ENCODE measurements at places on chromosomes 2 and 18. TPM values are rescaled to one million over a fixed set of nuclear protein-coding genes. Genes with fewer than 3 reads are reported as not detected.

- no peak for DNase-seq
Measured at GRCh38 chr2:154189953-154190352, 318.2 kb downstream of the GALNT13 start.

GRCh38 chr2:109507217-109507616 is 106.5 kb downstream of the SEPTIN10 start:
- no peak for DNase-seq

GRCh38 chr18:76903386-76903785 is 81.0 kb downstream of the ZNF236 start:
- DNase-seq = no peak

- DNase-seq = no peak
Measured at GRCh38 chr2:14933753-14934152, 301.2 kb downstream of the LRATD1 start.

- no peak for DNase-seq
Measured at GRCh38 chr2:194363878-194364277, 1293.1 kb upstream of the SLC39A10 start.

- no peak for DNase-seq
Measured at GRCh38 chr18:5997361-5997760, 102.0 kb upstream of the TMEM200C start.

DNA sequence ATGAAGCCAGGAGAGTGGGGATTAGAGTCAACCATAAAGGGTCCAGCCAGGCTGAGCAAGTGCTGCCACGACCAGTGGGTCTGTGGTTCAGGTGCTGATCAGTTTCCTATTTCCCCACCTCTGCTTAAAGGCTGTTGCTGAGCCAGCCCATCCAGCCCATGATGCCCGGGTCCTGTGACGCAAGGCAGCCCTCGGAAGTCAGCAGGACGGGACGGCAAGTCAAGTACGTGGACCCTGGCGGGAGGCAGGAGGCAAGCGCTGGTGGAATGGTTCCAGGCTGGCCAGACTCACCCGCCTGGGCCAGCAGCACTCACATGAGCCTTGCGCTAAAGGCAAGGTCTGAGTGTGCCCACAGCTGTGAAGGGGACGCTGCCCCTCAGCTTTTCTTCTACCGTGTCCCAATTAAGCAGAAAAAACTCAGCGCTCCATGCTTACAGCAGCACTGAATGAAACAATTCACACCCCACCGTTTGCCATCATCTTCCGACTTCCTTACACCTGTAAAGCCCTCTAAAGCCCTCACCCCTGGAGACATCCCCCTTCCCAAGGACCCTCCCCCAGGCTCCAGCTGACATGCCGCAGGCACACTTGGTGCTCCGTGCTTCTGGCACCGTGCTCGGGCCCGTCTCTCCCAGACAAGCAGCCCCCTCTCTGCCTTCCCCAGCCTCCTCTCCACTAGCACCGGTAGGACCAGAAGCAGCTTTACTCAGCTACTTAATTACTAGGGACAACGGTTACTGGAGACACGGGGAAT is 11.3 kb upstream of the RPL31 start:
- DNase-seq = no peak

GRCh38 chr2:64637931-64638330 is 15.8 kb downstream of the SERTAD2 start:
- DNase-seq = no peak

GRCh38 chr2:145677371-145677770 is 1157.5 kb upstream of the ZEB2 start:
- DNase-seq = no peak

GRCh38 chr2:24175631-24176187 is 856 bp downstream of the FAM228A start:
- no peak for DNase-seq

DNA sequence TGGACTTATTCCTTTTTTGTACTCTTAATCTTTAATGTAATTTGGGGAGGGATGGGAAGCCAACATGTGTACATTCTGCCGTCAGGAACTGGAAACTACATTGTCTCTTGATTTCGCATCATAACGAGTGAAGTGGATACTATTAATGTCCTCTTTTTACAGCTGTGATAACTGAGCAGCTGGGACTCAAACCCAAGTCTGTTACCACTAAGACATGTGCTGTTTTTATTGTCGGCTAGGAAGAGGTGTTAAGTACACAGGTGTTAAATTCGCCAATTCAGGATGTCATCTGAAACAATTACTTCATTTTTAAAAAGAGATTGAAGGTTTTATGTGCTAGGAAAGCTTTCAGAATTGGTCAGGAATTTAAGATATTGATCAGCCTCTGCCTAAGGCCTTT is 6.9 kb downstream of the GMCL1 start:
- no peak for DNase-seq

- no peak for DNase-seq
Measured at GRCh38 chr18:68121826-68122225, 593.1 kb downstream of the TMX3 start.

DNA sequence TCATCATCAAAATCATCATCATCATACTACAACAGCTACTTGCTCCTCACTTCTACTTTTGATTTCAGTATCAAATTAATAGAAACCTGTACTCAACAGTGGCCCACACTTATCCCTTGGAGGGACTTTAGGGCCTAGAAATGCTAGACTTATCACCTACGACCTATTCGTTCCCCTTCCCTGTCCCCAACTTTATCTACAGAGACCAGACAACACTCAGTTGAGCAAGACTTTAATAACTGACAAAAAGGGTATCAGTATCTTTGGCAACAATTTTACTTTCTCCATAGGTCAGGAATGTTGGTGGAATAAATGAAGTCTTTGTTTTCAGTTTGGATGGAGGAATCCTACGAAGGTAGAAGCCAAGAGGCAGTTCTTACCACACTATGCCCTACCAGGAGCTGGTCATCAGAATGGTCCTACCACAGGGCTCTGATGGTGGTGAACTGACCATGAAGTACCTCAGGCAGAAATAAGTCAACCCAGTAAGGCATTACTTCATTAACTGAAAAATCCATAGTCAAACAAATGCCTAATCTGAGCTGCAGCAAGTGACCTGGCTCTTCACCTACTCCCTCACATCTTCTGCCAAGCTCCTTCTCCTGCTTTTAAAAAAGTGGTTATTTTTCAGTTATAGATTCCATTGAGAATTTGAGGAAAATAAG is 26.6 kb downstream of the MBD2 start:
- no peak for DNase-seq

- DNase-seq = no peak
Measured at GRCh38 chr2:172299741-172300140, 127.6 kb upstream of the ITGA6 start.

GRCh38 chr2:25879133-25879730 is 945 bp upstream of the ASXL2 start:
- no peak for DNase-seq

DNA sequence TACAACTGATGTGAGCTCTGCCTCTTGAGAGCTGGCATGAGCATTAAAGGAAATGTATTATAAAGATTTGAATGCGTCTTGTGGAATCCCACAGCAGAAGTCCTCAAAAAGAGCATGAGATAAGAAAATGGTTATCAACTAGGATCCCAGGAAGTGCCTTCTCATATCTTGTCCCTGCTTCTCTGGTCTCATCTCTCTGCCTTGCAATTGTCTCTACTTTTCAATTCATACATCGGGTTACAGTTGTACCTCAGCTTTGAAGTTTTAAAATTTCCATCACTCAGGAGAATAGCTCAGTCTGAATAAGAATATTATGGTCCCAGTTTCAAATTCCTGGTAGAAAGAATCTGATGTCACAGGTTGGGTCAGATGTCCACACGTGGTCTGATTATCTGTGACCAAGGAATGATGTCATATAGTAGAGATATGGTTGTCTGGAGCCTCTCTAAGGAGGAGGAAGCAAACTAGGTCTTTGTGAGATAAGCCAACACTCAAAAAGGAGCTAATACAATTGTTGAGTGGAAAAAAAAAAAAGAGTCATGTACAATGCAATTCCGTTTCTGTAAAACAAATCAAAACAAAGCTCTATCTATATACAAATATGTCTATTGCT is 21.7 kb upstream of the CCDC88A start:
- no peak for DNase-seq

DNA sequence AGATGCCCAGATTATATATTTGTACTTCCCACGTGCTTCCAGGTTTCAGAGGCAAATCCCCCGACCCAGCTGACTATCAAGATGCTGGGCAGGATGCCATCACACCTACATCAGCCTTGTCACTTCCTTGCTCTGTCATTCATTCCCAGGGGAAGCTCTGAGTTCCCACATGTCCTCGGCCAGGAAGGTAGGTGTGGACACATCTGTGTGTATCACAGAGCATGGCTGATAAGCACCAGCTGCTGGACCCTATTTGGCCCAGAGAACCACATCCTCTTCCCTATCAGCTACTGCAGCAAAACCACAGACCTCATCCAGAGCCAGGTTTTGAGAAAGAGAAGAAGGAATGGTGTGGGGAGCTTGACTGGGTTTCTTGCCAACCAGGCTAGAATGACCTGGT is 31.9 kb upstream of the ITGA6 start:
- DNase-seq = no peak

GRCh38 chr18:58501066-58501896 is 127.6 kb downstream of the ALPK2 start:
- no peak for DNase-seq

- no peak for DNase-seq
Measured at GRCh38 chr2:118954297-118955060, 12.5 kb downstream of the MARCO start.

DNA sequence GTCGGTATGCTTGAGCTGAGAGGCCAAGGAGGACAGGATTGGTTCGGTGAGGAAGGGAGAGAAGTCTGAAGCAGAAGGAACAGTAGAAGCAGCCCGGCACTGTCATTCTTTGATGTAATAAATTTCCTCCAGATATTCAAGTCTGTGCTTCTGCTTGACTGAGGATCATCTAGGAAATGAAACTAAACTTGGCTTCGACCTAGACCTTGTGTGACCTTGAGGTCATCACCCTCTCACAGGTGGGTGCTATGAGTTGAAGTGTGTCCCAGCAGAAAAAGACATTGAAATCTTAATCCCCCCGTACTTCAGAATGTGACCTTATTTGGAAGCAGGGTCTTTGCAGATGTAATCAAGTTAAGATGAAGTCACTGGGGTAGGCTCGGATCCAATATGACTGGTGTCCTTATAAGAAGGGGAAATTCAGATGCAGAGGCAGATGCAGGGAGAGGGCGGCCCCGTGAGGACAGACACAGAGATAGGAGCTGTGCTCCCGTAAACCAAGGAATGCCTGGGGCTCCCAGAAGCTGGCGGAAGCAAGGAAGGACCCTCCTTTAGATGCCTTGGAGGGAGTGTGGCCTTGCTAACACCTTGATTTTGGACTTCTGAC is 49.0 kb downstream of the PRKCE start:
- no peak for DNase-seq

DNA sequence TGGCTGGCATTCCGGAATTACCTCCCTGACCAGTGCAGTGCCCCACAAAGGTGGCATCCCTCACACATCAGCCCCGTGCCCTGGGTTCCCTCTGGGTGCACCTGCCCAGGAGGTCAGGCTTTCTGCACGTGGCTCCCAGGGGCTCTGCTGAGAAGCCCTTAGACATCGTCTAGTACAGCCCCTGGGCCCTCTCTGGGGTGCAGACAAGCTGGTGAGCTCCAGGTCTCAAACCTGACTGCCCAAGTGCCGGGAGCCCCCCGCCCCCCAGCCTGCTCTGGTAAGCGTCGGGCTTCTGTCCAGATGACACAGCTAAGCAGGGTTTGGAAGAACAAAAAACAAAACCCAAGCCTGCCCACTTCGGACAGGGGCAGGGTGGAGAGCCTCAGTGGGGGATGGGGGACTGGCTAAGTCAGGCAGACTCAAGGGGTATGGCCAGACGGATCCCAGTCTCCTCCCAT is 20.2 kb downstream of the TWIST2 start:
- DNase-seq = no peak

DNA sequence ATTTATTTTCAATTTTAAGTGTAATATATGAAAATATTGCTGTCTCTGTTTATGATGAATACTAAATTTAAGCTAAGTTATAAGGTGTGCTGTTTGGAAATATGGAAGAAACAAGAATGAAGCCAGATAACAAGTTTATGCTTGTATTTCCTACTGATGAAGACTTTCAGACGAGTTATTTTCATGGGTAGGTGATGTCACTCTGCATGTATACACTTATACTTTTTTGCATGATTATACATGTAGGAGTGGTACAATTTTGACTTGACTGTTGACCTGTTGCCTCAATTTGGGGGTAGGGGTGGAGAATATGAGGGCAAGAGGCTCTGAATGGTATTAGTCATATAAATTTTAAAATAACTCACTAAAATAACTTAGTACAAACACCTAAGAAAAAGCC is 133.7 kb downstream of the HAUS1 start:
- no peak for DNase-seq

DNA sequence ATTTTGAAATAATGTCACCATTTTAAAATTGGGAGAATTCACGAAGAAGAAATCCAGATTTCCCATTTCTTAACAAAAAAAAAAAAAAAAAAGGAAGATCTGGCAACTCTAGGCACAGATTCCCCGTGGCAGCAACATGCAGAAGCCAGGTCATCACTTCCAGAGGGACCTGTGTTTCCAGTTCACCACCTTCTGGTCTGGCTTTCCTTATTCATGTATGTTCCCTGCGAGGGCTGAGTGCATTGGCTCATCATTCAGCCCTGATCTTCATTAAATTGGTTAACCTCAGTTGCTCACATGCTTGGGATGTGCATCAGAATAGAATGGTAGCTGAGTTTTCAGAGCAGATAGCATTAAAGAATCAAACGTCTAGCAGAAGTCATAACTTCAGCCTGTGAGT is 25.0 kb upstream of the MAP3K20 start:
- DNase-seq = no peak

DNA sequence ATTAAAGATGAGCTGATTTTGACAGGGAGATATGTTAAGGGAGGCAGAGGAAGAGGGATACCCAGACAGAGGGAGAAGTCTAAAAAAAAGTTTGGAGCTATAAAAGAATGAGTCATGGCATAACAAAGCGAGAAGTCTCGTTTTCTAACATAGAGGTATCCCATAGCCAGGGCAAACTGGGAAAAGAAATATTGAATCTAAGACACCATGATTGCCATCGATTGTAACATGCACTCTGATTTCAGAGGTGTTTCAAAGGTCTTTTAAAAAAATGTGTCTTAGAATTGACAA is 110.7 kb downstream of the MDH1 start:
- DNase-seq = no peak

Gene WDR75
- 67.4 TPM for total RNA-seq

Gene FNDC4
- not detected for total RNA-seq

Gene GATA6
- total RNA-seq = 0.44 TPM

Gene SPC25
- 0.24 TPM for total RNA-seq

Gene TUBA3D
- not detected for total RNA-seq

Gene MRO
- total RNA-seq = not detected

Gene SERPINB7
- not detected for total RNA-seq

Gene ARHGAP15
- 201 TPM for total RNA-seq

Gene SEPTIN2
- total RNA-seq = 213 TPM

Gene CCDC74B
- 0.16 TPM for total RNA-seq

Gene DSEL
- total RNA-seq = not detected

All from naive thymus-derived CD4-positive, alpha-beta T cell (primary cell).